ENCODE measurements at places on chromosomes 3 and 15.

GRCh38 chr15:51244423-51244869 is 94.0 kb downstream of the CYP19A1 start:
- DNase-seq: no peak

- DNase-seq: no peak
Observed at GRCh38 chr3:58144478-58145325, 66.1 kb downstream of the DNASE1L3 start.

- no peak for DNase-seq
Observed at GRCh38 chr3:100602506-100603444, 6.6 kb upstream of the ADGRG7 start.

- no peak for DNase-seq
Observed at GRCh38 chr15:101332061-101332467, 37.0 kb upstream of the SNRPA1 start.

GRCh38 chr3:58242340-58242739 is 4.7 kb downstream of the ABHD6 start:
- DNase-seq: no peak

GRCh38 chr3:111808439-111808838 is 50.6 kb upstream of the PHLDB2 start:
- no peak for DNase-seq

GRCh38 chr3:194395778-194396538 is 3.1 kb downstream of the GP5 start:
- no peak for DNase-seq

DNA sequence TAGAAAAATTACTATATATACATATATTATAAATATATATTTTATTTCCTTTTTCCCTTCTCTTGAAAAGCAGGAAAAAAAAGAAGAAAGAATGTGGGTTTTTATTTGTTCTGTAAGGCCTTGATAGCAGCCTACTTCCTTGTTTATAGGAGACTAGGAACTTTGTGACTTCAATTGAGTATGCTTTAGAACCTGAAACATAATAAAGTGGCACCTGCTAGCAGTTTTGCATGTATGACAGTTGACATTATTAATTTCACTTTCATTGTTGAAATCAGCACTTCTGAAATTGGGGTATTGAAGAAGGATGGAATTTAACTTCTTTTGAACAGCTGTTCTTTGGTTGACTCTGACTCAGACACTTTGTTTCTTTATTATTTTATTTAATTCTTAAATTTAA is 56.9 kb downstream of the GLCE start:
- DNase-seq: no peak

- no peak for DNase-seq
Observed at GRCh38 chr3:107574650-107575049, 51.9 kb downstream of the BBX start.

DNA sequence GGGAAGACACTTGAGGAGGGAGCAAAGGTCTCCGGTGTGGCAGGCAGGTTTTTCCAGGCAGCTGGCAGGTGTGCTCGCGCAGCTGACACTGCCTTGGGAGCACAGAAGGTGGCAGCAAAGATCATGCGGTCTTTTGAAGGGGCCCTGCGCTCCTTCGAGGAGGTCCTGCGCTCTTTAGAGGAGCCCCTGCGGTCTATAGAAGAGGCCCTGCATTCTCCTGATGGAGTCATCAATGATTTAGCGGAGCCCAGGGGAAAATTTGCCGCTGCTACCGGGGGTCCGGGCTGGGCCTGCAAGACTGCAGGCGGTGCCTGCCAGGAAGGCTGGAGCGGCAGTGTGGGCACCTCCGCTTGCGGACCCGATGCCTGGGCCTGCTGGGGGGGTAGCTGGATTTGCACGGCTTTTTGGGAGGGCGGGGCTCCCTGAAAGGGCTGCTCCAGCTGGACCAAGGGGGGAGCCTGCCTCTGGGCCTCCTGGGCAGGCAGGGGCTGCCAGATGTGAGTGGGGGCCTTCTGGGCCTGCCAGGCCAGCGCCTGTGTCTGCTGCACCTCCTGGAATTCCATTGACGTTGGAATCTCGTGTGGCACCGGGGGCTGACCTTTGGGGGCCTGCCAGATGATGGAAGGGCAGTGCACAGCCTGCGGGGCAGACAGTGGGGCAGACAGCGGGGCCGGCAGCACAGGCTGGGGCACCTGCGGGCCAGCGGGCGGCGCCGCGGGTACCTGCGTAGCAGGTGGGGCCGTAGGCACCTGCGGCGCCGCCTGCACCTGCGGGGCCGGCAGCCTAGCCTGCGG is 2.1 kb downstream of the MAGEL2 start:
- DNase-seq: no peak

DNA sequence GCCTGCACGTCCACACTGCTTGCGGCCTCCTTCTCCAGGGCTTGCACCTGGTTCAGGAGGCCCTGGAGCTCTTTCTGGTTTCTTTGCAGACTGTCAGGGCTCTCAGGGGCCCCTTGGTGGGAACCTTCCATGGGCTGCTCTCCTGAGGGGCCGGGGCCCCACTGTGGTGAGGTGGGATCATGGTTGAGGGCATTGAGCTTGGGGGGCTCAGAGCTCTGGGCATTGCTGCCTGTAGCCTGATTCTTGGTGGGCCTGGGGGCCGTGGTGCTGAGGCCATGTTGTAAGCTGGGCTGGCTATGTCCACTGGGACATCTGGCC is 7.5 kb downstream of the XIRP1 start:
- DNase-seq: no peak

DNA sequence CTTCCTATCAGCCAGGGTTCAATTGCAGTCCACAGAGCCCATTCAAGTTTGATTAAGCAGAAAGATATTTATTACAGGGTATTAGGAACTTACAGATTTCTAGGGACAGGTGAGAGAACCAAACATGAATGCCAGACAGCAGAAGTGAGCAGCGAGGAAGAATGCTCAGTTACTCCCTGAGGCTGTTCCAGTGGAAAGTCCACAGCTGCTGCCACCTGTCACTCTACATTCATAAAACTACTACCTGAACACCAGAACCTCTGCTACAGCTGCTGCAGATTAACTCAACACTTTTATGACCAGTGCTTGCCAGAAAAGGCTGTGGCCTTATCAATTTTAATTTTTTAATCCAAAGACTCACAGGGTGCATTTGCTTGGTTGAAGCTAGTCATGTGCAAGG is 325.4 kb upstream of the ONECUT1 start:
- no peak for DNase-seq

- no peak for DNase-seq
Observed at GRCh38 chr3:170477395-170477794, 58.7 kb downstream of the CLDN11 start.

DNA sequence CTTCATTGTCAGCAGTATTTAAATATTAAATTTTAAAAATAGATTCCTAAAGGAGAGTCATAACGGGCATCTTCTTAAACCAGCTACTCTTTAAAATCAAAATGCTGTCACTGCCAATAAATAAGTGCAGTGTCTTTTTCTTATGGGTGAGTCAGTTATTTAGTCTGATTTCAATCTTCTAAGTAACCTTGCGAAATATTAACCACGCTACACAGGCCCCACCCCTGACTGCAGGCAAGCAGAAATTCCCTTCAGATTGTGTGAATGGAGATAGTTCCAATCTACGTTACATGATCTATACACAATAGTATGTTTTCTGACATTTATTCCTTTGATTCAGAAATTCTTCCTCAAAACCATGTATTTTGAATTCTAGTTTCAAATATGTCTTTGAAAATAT is 141.5 kb downstream of the GADL1 start:
- no peak for DNase-seq

- no peak for DNase-seq
Observed at GRCh38 chr15:40554161-40554525, 10.7 kb downstream of the CCDC32 start.

- DNase-seq: no peak
Observed at GRCh38 chr3:59101231-59101736, 51.5 kb upstream of the CFAP20DC start.

- DNase-seq: no peak
Observed at GRCh38 chr3:117226932-117227331, 517.4 kb downstream of the TUSC7 start.

DNA sequence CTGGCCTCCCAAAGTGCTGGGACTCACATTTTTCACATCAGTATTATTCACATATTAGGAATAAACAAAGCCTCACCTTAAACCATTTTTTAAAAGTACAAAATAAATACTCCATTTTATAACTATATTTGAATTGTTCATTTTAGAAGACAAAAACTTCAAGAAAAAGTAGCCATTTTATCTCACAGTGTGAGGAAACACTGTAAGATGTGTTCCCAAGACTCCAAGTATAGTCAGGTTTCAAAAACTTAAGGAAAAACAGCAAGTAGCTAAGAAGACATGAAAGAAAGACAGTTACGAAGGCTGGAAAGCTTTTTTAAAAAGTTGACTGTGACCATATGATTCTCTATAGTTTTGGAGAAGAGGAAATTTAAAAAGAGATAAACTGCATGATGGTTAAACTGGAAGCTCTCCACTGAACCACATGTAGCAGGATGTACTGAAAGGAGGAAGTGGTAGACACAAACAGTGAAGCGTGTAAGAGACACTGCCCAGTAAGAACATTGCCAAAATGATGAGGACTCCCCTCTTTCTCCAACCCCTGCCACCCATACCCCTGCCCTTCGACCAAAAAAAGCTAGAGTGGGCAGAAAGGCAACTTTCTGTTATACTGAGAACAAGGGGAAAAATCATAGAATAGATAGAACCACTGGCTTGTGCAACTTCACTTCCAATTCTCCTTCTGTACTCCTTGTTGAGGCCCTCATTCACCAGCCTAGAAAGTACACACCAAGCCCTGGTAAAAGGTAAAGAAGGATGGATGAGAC is 6.2 kb upstream of the TMF1 start:
- no peak for DNase-seq

GRCh38 chr15:73328149-73328820 is 40.5 kb downstream of the HCN4 start:
- no peak for DNase-seq

GRCh38 chr15:25054329-25054728 is 99.5 kb downstream of the SNRPN start:
- no peak for DNase-seq

Measured in memory B cell (primary cell).